ENCODE measurements at places on chromosomes 16 and 17.

DNA sequence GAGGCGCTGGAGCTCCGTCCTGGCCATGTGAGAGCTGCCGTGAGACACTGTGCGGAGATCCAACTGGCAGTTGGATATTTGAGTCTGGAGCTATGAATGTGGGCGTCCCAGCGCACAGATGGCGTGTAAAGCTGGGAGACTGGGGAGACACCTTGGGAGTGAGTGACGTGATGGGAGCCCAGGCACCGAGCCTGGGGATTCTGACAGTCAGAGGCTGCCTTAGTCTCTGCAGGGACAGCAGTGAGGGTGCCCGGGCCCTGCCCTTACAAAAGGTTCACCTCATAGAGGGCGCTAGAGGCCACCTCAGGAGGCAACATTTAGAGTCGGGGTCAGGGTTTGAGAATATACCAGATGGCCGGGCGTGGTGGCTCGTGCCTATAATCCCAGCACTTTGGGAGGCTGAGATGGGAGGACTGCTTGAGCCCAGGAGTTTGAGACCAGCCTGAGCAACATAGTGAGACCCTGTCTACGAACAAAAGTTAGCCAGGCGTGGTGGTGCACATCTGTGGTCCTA, 194.1 kb upstream of the GSE1 start:
- DNase-seq: no peak

GRCh38 chr17:76385892-76386786, 1.7 kb downstream of the SPHK1 start:
- DNase-seq: peak; percentile 76

DNA sequence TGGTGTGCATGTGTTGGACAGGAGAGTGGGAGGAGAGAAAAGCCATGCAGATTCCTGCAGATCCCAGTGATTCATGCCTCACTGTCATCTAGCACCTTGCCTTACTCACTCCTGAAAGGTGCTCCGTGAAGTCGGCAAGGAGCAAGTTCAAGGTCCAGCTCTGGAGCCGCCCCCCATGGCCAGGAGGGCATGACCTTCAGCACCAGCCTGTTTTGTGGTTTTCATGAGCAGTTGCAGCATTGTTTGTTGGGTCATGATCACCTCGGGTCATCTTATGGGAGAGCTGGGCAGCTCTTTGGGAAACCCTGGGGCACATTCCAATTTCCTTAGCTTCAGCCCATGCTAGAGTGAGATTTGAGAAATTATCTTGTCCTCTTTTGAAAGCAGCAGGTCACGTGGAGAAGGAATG, 137.5 kb upstream of the IRX3 start:
- DNase-seq: no peak

- no peak for DNase-seq
Observed at GRCh38 chr17:1557355-1558095, 5.1 kb downstream of the PITPNA start.

GRCh38 chr16:20868890-20869289, 31.3 kb downstream of the DCUN1D3 start:
- no peak for DNase-seq

DNA sequence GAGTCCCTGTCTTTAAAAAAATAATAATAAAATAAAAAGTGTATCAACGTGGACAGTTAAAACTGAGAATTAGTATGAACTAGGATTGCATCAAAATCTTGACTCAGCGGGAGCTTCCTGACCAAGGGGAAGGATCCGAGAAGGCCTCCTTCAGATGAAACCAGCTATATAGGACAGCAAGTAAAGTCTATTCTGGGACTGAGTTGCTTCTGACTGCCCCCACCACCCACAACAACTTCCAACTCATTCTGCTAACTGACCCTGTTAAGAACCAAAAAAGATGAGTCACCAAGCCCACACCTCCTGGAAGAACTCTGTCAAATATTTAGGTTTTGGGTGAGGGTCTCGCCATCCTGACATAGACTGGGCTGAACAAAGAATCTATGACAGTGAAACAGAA, 24.9 kb downstream of the MPP3 start:
- DNase-seq: no peak

GRCh38 chr16:12917653-12918052, 16.3 kb downstream of the SHISA9 start:
- no peak for DNase-seq

DNA sequence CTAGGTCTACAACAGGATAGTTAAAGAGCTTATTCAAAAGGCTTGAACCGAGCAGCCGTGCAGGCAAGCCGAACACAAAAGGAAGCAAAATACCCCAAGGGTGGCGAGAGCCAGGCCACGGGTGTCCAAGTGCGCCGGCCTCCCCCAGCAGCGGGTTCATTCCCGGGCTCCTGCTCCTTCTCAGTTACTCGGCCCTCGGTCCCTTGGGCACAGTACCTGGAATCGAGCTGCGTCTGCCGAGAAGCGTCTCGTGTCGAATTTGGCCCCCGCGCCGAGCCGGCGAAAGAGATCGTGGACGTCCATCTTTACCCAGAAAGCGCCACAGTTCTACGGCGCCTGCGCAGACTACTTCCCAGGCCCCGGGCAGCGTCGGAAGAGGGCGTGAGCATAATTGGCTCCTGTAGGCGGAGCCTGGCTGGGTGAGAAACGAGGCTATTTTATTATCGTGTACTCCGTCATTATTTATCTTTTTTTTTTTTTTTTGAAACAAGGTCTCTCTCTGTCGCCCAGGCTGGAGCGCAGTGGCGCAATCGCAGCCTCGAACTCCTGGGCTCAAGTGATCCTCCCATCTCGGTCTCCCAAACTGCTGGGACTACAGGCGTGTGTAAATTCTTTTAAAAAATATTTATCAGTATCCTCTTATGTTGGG, at the start of gene DDX52:
TSS of gene DDX52 (minus strand) at position 329 of the 649 bp plus-strand sequence. CDS start at position 303, 26 bp downstream.
- peak; percentile 72 for DNase-seq

- DNase-seq: no peak
Observed at GRCh38 chr17:74442670-74443515, 11.0 kb downstream of the GPRC5C start.

- DNase-seq: no peak
Observed at GRCh38 chr16:13961099-13961811, 41.3 kb downstream of the ERCC4 start.

DNA sequence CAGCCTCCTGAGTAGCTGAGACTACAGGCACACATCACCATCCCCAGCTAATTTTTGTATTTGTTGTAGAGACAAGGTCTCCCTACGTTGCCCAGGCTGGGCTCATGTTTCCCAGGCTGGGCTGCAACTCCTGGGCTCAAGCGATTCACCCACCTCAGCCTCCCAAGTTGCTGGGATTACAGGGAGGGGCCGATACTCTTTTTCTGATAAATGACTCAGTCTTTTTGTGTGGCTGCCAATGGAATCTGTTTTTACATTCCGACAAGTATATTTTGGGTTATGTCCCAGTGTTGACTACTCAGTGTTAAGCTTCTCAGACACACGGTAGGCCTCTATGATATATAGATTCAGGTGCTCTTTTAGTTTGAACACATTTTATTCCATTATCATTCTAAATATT, 58.1 kb downstream of the SLFN11 start:
- no peak for DNase-seq

- DNase-seq: no peak
Observed at GRCh38 chr17:56908001-56908542, 5.8 kb downstream of the TRIM25 start.

GRCh38 chr16:19997264-19997663, 76.4 kb downstream of the GPR139 start:
- DNase-seq: no peak

DNA sequence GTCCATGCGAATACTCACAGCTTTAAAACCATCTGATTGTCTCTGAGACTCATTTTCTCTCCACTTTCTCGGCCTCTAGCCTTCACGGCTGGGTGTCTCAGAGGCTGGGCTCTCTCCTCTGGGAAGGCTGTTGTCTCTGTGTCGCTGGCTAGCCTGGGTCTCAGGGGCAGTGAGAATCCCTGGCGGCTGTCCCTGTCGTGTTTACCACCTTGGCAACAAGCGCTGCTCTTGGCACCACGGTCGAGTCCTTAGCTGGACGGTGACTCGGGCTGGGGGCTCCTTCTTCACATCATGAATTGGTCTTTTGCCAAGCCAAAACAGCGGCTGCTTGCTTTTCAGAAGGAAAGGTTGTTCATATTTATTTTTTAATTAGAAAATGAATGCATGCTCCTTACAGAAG, 81.1 kb downstream of the MSI2 start:
- DNase-seq: no peak

- no peak for DNase-seq
Observed at GRCh38 chr17:18950346-18950745, 1.6 kb upstream of the SLC5A10 start.
